Stimulated activated CD8-positive, alpha-beta memory T cell treated with anti-CD3 and anti-CD28 coated beads, Interleukin-2, amount 100 ng/mL, for 1 hour (primary cell): ENCODE measurements at places on chromosomes 2 and 18.

DNA sequence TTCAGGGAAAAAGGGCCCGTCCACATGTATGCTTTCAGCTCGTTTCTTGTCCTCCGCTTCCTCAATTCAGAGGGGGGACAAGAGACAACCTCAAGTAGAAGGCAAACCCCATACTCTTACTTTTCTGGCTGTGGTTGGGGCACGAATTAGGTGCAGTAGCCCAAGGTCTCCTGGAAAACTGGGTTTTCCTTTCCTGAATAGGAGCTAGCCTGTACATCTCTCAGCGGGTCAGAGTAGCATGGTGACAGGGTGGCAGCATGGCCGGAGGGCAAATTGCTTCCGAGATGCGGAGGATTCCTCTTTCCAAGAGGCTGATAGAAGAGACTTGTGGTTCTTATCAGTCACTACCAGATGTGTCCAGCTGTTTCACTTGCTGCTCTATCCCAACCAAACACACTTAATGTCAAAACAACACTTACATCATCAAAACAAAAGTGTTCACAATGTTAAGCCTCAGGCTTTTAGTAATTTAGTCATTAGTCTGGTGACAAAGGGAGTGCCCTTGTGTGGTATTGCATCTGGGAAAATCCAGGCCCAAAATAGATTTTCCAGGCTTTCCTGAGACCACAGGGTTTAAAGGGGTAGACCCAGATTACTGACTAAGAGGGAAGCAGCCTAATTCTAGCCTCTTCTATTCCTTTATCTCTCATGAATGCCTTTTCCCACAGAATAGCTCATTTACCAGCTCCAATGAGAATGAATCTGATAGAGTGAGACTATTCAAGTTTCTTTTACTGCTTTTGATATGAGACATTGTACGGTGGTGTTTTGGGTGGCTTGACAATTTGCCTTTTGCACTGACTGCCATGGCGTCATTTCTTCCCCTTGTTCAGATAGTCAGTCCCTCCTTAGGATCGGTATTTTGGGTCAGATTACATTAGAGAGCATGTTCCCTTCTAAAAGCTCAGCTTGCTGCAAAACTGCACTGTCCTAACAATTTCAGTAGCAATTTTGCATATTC, 162.0 kb downstream of the LTBP1 start:
- DNase-seq, result no peak

DNA sequence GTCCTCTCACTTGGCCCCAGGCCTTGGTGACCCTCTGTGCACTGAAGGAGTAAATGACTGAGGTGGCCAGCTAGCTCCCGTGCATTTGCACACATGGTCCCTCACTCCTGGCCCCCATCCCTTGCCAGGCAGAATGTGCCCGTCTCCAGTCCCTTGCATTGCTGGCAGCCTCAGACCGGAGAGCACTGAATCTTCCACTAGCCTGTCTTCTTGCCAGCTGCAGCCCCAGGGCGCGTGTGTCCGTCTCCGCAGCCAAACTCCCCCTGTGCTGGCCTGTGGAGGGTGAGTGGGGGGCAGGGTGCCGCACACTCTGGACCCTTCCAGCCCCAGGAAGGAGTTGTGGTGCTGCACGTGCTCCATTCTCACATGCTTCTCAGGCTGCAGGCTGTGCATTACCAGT, 35.9 kb downstream of the INPP4A start:
- no peak for DNase-seq

DNA sequence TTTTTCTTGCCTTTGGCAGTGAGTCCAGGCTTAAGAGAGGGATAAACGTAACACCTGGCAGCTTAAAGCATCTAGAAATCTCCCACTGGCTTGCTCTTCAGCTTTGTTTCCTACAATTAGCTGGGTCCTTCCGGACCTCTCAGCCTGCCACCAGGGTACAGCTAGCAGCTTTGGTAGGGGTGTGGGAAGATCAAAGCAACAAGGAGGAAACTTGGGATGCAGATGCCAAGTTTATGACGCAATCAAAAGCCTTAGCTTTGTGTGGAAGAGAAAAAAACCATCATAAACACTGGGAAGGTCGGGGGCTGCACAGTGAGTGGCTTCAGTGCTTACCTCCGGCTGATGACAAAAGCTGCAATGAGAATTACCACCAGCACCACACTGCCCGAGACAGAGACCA, 116.9 kb downstream of the EPHA4 start:
- no peak for DNase-seq

DNA sequence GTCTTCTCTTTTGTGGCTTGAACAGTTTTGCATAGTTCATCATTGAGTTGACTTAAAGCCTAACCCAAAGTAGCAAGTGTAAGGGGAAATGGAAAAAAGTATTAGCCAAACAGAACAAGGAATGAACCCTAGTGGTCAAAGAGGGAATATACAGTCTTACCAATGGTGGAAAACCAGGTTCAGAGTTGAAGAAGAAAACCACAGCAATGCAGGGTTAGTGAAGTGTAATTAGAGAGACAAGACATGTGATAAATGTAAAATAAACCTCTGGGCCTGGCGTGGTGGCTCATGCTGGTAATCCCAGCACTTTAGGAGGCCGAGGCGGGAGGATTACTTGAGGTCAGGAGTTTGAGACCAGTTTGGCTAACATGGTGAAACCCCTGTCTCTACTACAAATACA, 2.4 kb downstream of the TTN start:
- DNase-seq, result no peak

- no peak for DNase-seq
These were observed 3.9 kb downstream of the KCNG2 start for GRCh38 chr18:79801641-79802040.

DNA sequence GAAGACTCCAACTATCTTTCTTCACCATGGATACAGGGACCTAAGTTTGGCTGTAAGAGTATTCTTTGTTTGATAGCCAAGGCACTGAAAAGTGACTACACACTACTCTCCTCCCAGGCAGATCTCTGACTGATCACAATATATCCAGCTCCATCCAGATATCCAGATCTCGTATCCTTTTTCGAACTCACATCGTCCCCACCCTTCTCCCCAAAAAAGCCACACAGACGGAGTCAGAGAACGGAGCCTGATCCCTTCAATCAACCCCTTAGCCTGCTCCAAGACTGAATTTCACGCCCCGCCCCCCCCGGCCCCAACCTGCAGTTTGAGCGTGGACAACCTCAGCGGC, 533 bp downstream of the DHX57 start:
- no peak for DNase-seq
